ENCODE measurements at places on chromosomes 12 and 14.

- no peak for DNase-seq
Observed at GRCh38 chr12:13258717-13259119, 62.2 kb downstream of the EMP1 start.

DNA sequence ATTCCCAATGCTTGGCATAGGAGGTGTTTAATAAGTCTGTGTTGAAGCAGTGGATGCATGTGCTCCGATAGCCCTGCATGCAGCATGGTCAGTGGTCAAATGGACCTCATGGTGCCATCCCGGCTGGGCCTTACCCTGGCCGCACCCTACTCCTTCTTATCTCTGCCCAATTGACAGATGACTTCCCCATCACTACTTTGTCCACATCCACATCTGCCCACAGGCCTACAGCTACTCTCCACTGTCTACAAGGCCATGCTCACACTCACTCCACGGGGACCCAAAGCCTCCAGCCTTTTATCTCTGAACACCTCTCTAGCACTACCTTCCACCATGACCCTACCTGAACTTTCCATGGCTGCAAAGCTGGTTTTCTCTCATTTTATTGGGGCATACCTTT is 11.5 kb downstream of the SERPINA11 start:
- no peak for DNase-seq

- no peak for DNase-seq
Observed at GRCh38 chr14:36947362-36947761, 225.0 kb downstream of the SLC25A21 start.

DNA sequence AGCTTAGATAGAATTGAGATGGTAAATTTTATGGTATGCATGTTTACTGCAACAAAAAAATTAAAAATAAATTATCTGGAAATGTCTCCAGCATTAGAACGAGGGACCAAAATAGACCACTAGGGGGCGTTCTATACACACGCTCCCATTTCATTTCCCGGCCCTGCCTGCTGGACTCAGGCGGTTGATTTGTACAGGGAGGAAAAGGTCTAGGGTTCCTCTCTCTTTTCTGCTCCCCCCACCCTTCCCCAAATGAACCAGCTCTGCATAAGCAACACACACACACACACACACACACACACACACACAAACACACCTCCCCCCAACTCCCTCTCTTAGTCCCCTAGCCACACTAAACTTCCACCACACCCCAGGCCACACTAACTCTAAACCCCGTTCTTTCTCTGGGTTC is 7.8 kb upstream of the DTX1 start:
- peak; percentile 69 for DNase-seq

- DNase-seq: no peak
Observed at GRCh38 chr12:127656266-127656665, 610.7 kb upstream of the TMEM132C start.

GRCh38 chr12:111893287-111893686 is 51.3 kb downstream of the MAPKAPK5 start:
- no peak for DNase-seq

- DNase-seq: no peak
Observed at GRCh38 chr14:89617481-89618329, 200.7 kb upstream of the FOXN3 start.

GRCh38 chr12:34390846-34391700 is 368.8 kb downstream of the ALG10 start:
- no peak for DNase-seq

DNA sequence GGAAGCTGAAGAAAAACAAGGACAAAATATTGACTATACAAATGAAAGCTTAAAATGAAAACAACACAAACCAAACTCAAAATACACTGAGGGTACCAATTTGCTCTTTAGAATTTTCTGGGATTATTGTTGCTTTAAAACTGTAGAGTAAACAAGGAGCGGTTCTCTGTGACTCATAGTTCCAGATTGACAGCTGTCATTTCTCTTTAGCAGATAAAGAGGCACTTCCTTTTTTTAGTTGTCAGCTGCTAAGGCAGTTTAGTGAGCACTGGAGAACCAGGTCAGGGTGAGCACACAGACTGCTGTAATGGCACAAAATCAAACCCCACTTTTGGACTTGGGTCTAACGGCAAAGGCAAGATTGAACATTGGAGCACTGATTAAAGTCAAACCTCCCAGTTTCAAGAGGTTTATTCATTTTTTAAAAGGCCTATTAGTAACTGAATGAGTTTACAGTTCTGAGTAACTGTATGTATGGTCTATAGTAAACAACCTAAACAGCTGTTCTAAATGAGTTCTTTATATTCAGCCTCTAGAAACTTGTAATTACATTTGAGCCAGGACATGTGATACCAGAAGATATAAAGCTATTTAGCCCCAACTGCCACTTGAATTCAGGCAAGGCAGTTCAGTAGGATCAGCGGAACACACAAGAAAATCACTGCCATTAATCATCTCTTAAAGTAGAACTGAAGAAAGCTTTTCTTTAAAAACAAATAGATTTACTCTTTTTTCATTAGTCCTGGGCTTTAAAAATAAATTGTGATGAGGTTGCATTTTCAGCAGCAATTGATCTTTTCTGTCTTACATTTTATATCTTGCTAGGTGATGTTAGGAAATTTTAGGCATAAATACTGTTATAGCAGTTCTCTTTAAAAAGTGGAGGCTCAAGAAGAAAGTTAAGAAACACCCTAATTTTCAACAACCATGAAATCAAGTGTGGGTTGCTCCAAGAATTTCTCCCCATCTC is 71.7 kb upstream of the PRICKLE1 start:
- DNase-seq: no peak

DNA sequence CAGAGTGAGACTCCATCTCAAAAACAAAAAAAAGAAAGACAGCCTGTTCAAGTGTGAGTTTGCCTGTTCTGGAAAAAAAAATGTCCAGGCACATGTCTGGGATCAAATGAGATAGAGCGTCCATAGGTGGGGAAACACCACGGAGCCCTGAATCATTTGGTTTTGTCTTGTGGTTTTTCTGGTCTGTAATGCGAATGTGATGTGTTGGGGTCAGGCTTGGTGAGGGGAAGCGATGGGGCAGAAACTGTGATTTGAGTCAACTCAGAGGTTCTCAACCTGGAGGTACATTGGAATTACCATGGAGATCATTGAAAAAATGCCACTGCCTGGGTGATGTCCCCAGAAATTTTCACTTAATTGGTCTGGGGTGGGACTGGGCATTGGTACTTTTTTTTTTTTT is 183.9 kb upstream of the PWP1 start:
- no peak for DNase-seq

DNA sequence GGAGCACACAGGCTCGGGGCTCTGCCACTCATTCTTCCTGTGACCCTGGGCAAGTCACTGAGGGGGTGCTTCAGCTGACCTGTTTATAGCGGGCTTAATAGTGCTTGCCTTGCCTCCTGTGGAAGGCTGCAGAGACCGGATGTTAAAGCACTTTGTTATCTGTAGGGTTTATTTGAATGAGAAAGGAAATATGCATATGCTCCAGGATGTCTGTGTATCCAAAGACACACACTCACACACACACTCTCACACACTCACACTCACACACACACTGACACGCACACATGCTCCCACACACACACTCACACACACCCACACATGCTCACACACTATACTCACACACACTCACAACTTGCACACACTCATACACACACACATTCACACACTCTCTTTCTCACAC is 56.1 kb upstream of the DDX11 start:
- no peak for DNase-seq
